H1 (cell line): ENCODE measurements at places on chromosomes 3 and 15. TPM values are rescaled to one million over a fixed set of nuclear protein-coding genes. Genes with fewer than 3 reads are reported as not detected.

- no peak overlapping the region for H3K4me3 ChIP-seq
- no peaks in the 10 kb centered on the region for H3K36me3 ChIP-seq
- no peak overlapping the region for H3K27ac ChIP-seq
Observed at GRCh38 chr15:61084472-61084871, 144.6 kb downstream of the RORA start.

SLC35G2 gene
- 4.7 and 5.2 TPM in 2 replicates for total RNA-seq

SCAANT1 gene
- not detected in 2 replicates for total RNA-seq

TMEM212 gene
- not detected in 2 replicates for total RNA-seq

MORC1 gene
- total RNA-seq: not detected in 2 replicates

DNA sequence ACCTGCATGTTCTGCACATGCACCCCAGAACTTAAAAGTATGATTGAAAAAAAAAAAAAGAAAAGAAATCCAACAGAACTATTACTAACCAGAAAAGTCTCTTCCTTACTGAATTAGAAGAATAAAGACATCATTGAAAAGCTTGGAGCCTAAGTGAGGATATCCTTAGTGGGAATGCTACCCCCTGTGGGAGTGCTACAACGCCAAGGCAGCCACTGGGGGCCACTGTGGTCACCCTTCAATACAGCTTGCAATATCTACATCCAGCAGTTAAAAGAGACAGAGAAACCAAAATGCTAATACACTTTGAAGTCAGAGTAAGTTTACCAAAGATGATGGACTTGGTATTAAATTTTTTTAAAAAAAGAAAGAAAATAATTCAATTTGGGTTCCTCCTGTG is 292.0 kb downstream of the PLCL2 start:
- no peaks in the 10 kb centered on the region for H3K4me1 ChIP-seq
- no peak for DNase-seq
- no peak overlapping the region for H3K27ac ChIP-seq
- H3K4me3 ChIP-seq: no peak overlapping the region
- H3K27me3 ChIP-seq: no peaks in the 10 kb centered on the region
- no peaks in the 10 kb centered on the region for H3K36me3 ChIP-seq

GRCh38 chr3:51004235-51004634 is 329.5 kb downstream of the DOCK3 start:
- H3K27ac ChIP-seq: no peak overlapping the region
- H3K27me3 ChIP-seq: no peaks in the 10 kb centered on the region
- no peak overlapping the region for H3K4me3 ChIP-seq
- no peak for DNase-seq
- no peaks in the 10 kb centered on the region for H3K36me3 ChIP-seq
- no peaks in the 10 kb centered on the region for H3K4me1 ChIP-seq

CHDH gene
- total RNA-seq: 8.9 and 10.3 TPM in 2 replicates

CCDC12 gene
- total RNA-seq: 41.3 and 44.4 TPM in 2 replicates

ISG20 gene
- 2.9 and 4.0 TPM in 2 replicates for total RNA-seq

- no peaks in the 10 kb centered on the region for H3K4me1 ChIP-seq
- no peak for DNase-seq
- H3K27me3 ChIP-seq: no peaks in the 10 kb centered on the region
- no peaks in the 10 kb centered on the region for H3K36me3 ChIP-seq
- H3K27ac ChIP-seq: no peak overlapping the region
Observed at GRCh38 chr3:188752850-188753249, 418.9 kb upstream of the TPRG1 start.

SLC9C1 gene
- 0.24 and 1.1 TPM in 2 replicates for total RNA-seq

DNA sequence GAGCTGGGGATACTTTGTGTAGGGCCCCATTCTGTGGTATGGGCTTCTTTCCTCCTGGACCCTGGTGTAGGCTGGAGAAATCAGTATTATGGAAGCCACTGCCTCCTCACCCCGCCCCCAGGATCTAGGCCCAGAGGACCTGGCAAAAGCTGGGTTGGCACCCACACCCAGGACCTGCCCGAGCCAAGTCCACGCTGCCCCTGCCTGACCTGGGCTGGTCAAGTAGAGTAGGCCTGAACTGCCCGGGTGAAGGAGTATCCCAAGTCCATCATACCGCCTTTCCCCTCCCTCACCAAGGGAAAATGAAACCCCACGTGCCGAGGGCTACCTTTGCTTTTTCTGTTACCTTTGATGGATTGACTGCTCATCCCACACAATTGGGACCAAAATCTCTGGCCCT is 37.7 kb upstream of the TRAK1 start:
- no peaks in the 10 kb centered on the region for H3K36me3 ChIP-seq
- H3K27me3 ChIP-seq: no peaks in the 10 kb centered on the region
- no peak overlapping the region for H3K4me3 ChIP-seq
- no peak overlapping the region for H3K27ac ChIP-seq
- DNase-seq: no peak

DNA sequence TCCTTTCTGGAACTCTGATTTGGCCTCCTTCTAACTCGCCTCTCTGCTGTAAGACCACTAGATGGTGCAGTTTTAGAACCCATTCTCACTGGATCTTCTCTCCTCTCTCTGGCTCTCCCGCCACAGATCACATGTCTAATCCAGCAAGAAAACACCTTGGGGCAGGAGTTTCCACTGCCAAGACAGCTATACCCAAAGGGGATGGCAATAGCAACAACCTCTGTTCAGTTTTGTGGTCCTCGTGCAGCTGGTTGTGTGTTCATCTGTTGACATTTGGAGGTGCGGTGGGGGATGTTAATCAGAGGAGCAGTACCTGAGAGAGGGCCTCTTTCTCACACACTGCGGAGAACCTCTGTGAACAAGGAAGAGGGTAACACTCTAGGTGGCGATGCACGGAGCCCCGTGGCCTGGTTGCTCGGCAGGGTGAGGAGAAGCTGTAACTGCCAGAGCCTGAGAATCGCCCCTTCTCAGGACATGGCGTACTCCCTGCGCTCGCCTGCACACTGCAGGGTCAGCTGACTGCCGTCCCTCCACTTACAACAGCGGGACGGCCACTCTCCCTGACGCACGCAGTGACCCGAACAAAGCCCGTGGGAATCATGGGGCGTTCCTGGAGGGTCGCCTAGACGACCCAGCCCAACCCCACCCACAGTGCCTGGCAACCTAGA is at the start of gene TEX55:
TEX55 (plus strand) TSS at position 666 of the 668 bp plus-strand sequence. CDS start 25 bp downstream, outside the sequence.
- no peak within 1 kb of the TSS for H3K27ac ChIP-seq
- no peaks in the 10 kb centered on the region for H3K36me3 ChIP-seq
- peak; percentile 59 for DNase-seq
- no peaks in the 10 kb centered on the region for H3K4me1 ChIP-seq

GRCh38 chr3:164522073-164522763 is 556.1 kb downstream of the SI start:
- H3K36me3 ChIP-seq: no peaks in the 10 kb centered on the region
- no peak for DNase-seq
- H3K4me1 ChIP-seq: no peaks in the 10 kb centered on the region
- no peak overlapping the region for H3K4me3 ChIP-seq
- H3K27me3 ChIP-seq: no peaks in the 10 kb centered on the region

DNA sequence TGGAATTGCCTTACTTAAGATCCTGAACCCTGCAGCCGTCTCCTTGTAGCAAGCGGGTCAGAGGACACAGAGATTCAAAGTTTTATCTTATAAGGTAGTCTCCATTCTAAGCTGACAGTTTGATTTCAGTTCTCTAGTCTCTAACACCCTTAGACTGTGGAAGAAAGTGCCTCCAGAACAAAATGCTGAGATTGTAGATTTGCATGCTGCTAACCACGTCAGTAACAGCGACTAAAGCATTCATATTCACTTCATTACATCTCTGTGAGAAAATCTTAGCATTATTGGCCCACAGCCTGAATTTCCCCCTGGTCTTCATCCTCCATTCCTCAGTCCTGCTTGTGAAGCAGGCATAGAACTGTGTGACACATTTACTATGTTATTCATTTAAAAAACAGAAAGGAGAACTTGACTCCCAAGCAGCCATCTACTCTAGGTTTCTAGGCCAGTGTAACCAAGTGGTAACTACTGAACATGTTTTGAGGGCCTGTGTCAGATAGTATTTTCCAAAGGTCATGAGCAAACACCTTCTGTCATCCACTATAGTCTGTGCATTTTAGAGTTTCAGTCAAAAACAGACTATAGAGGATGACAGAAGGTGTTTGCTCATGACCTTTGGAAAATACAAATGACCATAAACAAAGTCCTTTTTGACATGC is 27.4 kb downstream of the ARIH2 start:
- H3K4me1 ChIP-seq: no peaks in the 10 kb centered on the region
- no peaks in the 10 kb centered on the region for H3K27me3 ChIP-seq
- H3K36me3 ChIP-seq: no peaks in the 10 kb centered on the region; the same call in 1 of the 2 replicates
- H3K27ac ChIP-seq: no peak overlapping the region

RAP2B gene
- total RNA-seq: 20.0 and 20.3 TPM in 2 replicates
